ENCODE measurements at places on chromosomes 5 and 9.
A peak's percentile ranks its signal among the peaks of the same experiment; 100 is the strongest.

DNA sequence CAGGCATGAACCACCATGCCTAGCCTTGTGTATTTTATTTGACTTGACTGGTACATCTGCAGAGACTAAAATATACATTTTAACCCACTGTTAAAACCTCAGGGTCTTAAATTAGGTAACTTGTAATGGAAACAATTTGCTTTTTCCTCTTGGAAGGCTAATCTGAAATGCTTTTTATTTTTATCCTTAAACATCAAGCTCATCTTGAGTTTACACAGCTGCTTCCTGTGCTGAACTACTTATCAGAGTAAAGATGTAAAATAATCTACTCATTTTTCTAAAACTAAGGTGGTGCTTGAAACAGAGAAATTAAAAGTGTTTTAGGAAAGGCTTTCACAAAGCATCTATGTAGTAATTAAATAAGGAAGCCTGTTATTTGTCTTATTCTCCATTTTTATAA lies 144.1 kb downstream of the ENTREP1 start:
- no peak for DNase-seq

DNA sequence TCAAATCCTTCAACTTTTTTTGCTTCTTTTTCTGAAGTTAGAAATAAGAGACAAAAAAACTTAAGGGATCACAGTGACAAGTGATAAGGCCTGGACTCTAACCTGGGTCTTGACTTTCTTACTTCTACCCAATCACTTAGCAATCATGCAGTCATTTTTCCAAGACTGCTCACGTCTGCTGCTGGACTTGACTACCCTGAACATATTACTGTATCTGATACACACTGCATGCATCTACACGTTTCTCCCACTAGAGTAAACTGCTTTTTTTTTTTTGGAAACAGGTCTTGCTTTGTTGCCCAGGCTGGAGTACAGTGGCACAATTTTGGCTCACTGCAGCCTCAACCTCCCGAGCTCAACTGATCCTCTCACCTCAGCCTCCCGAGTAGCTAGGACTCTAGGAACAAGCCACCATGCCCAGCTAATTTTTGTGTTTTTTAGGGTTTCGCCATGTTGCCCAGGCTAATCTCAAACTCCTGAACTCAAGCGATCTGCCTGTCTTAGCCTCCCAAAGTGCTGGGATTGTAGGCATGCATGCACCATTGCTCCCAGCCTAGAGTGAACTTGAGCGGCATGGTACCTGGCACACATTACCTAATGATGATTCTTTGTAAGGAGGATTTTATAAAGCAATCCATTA lies 7.4 kb downstream of the PLIN2 start:
- no peak for DNase-seq

DNA sequence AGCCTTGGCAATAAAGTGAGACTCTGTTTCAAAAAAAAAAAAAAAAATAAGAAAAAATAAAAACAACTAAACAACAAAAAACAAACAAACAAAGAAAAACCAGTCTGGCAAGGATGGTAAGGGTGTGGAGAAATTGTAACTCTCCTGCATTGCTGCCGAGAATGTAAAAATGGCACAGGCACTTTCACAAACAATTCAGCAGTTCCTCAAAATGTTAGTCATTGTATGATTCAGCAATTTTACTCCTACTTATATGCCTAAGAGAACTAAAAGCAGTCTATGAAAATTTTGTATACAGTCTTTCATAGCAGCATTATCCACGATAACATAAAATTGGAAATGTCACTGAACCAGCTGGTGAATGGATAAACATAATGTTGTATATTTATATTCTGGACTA lies 280.4 kb downstream of the CDH9 start:
- no peak for DNase-seq

DNA sequence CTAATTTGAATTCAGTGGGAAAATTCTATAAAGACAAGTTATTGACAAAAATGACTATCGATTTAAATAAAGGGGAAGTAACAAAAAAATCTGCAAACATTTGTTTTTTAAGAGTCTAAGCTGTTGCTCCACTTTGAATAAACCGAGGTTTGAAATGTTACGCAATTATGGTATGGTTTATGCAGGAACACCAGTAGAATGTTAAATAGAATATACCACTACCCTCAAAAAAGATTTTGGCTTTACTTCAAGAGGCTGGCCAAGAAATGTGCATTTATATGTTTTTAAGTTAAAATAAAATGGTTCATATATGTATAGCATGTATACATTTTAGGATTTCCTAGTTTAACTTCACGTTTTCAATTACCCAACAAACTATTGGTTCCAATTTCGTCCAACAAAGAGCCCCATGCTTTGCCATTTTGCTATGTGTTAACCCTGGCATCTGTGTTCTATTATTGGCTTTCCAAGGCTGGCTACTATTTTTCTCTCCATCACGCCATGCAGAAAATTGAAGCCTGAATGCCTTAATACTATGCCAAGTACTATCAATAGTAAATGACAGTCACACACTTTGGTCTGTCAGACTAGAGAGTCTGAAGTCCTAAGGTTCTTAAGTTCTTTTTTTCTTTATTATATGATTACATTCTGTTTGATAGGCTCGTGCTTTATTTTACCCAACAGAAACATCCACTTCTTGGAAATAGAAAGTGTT lies 171.2 kb downstream of the BRINP1 start:
- no peak for DNase-seq

DNA sequence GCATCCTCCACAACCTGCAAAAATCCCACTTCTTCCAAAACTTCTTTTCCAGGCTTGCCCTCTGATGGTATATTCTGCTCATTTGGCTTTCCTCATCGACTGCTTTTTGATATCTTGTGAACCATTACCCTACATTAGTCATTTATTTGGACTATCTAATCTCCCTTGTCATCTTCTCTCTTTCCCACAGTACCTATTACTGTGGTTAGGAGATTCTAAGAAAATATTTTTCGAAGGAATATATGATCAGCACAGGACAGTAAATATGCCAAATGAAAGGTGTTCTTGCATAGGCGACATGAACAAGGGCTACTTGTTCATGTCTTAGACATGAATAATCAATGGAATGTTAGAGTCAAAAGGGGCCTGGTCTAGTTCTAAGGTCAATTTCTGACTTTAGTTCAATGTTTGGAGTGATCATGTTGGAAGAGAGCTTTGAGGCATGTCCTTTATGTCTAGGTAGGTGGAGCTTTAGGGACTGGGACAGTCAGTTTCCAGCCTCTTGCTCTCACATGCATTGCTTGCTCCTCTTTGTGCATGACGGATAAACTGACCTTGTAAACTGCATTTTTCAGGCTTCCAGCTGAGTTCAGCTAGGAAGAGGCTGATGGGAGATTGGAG lies 243.4 kb upstream of the RPS23 start:
- no peak for DNase-seq

DNA sequence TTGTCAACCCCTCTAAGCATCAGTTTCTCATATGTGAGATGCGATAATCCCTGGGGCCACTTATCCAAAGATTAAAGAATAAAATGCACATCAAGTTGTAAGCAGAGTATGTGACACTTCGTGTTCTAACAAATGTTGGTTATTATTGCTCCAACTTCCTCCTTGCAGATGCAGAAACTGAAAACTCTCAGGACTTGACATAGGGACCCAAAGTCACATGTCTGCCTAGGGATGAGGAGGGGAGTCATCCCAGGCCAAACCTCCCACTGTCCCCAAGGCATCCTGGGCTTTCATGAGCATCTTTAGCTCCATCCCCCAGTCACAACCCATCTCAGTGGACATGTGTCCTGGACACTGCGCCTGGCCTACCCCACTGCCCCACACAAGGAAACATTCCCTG lies 27.5 kb upstream of the SYK start:
- DNase-seq, result no peak

GRCh38 chr5:143372187-143372829 lies 31.2 kb downstream of the NR3C1 start:
- peak; percentile 60 for DNase-seq

GRCh38 chr5:61381968-61382367 lies 49.9 kb downstream of the ZSWIM6 start:
- DNase-seq, result no peak
